Skin of body (tissue), 3 donors: ENCODE measurements at places on chromosomes 6 and 20.

GRCh38 chr6:34052918-34053608 is 92.8 kb downstream of the GRM4 start:
- no peak for DNase-seq

GRCh38 chr6:133730881-133731280 is 158.0 kb upstream of the TCF21 start:
- DNase-seq, result peak; percentile 16

- no peak for DNase-seq
Measured at GRCh38 chr6:54307439-54307910, 766 bp upstream of the TINAG start.

- no peak for DNase-seq
Measured at GRCh38 chr20:13868331-13868730, 83.5 kb downstream of the NDUFAF5 start.

DNA sequence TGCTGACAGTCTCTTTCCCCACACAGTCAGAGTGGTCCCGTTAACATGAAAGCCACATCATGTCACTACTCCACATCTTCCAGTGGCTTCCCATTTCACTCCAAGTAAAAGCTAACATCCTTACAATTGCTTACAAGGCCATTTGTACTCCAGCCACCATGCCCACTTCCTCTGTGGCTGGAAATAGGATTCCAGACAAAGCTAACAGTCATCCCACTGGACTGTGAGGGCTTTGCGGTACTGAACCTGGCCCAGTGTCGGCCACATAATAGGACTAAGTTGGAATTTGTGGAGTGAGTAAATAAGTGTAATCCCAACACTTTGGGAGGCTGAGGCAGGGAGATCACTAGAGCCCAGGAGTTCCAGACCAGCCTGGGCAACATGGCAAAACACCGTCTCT is 10.9 kb downstream of the CCM2L start:
- no peak for DNase-seq

- no peak for DNase-seq
Measured at GRCh38 chr6:19569563-19569962, 267.6 kb upstream of the ID4 start.

- peak; percentile 45 for DNase-seq
Measured at GRCh38 chr6:31180500-31180899, 10.0 kb upstream of the POU5F1 start.

DNA sequence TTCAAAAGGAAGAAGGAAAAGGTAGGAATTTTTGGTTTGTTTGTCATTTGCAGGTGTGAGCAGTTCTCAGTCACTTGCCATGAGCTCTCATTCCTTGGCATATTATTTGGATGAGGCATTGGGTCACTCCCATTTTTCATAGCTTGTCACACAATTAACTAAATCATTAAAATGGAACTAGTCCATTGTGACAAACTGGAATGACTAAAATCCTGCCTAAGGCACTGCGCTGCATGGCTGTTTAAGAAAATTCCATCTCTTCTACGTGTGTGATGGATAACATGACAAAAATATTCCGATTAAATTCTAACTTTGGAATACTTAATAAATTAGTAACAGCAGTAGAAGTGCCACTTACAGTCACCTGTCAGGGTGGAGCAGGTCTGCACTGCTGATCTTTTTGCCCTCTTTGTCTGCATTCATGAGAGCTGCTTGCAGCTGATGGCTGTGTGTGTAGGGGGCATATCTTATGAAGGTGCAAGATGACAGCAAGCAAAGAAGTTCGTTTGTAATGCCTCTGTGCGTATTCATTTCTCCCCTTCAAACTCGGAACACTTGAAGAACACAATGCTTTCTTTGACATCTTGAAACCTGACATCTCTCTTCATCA is 1292.6 kb upstream of the MAP3K7 start:
- no peak for DNase-seq

GRCh38 chr6:33075568-33076405 is at the start of gene HLA-DPB1:
HLA-DPB1 (plus strand) TSS chr6:33075990; CDS start chr6:33076042, 52 bp downstream.
- DNase-seq, result peak; percentile 13

DNA sequence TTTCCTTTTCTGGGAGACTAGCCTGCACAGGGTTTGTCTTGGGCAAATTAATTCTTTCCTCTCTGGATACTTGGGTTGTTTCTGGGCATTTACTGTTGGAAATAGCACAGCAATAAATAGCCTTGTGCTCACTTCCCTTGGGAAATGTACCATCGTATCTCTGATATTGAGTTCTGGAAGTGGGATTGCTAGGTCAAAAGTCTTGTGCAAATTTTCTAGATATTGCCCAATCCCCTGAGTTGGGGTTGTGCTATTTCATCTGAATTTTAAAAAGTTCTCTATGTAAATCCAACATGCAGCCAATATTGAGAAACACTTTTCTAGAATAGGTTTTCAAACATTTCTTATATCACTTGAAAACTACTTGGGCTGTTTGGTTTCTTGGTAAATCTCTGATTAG is 64.0 kb upstream of the ELOVL5 start:
- no peak for DNase-seq

DNA sequence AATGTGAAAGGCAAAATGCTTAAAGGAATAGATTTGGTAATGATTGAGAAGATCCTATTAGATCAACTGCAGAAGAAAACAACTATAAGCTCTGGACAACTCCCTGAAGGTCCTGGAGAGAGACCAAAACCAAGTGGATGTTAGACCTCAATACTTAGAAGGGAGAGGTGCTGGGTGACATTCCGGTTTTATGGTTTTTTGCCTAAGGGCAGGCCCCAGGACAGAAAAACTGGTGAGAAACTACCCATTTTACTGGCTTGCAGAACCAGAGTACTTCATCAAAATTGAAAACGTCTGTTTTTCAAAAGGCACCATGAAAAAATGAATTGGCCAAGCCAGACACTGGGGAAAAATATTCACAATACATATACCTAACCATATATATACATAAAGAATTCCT is 26.3 kb downstream of the SAMHD1 start:
- no peak for DNase-seq
